ENCODE measurements at places on chromosomes 11 and 22. TPM values are rescaled to one million over a fixed set of nuclear protein-coding genes. Genes with fewer than 3 reads are reported as not detected.
A peak's percentile ranks its signal among the peaks of the same experiment; 100 is the strongest.

Gene TESMIN
- 0.98 TPM for total RNA-seq

GRCh38 chr11:73072935-73073481 is 69.1 kb downstream of the FCHSD2 start:
- no peaks in the 10 kb centered on the region for H3K27me3 ChIP-seq
- H3K36me3 ChIP-seq, result peaks cover 8% of the 10 kb centered on the region
- H3K27ac ChIP-seq, result peak overlapping the region; percentile 69
- H3K4me1 ChIP-seq, result peaks cover 47% of the 10 kb centered on the region
- no peak for DNase-seq
- peak overlapping the region; percentile 66 for H3K4me3 ChIP-seq

Gene RAB36
- total RNA-seq, result 2.1 TPM

DNA sequence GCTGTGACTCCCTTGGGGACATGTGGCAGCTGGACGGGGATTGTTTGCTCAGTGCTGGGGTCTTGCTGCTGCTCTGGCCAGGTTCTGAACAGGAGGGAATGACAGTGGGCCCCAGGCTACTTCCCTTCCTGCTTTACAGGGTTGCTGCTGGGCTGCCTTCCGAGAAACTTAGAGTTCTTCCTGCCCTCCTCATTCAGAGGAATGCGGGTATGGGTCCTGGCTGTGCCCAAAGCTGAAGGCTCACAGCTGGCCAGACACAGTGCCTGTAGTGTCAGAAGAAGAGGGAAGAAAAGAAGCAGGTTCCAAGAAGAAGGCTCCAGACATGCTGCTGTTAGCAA is 108.3 kb upstream of the PARVA start:
- DNase-seq, result no peak
- H3K4me3 ChIP-seq, result no peak overlapping the region
- no peaks in the 10 kb centered on the region for H3K27me3 ChIP-seq
- no peaks in the 10 kb centered on the region for H3K4me1 ChIP-seq
- no peak overlapping the region for H3K27ac ChIP-seq

DNA sequence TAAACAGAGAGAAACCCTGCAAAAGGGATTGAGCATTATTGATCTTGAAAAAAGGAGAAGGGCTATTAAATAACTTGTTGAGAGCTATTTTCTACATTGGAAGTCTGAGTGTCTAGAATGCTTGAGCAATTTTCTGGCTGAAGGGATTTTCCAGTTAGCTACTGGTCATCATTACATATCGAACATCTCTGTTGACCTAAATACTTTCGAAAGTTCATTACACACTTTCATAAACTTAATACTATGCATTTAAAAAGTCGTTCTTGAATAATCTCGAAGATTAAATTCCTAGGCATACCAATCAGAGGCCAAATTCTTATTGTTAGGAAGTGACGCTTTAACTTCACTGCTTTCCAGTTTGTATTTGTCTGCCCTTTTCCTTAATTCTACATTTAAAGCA is 13.7 kb downstream of the ETS1 start:
- no peaks in the 10 kb centered on the region for H3K36me3 ChIP-seq
- H3K4me3 ChIP-seq, result no peak overlapping the region
- H3K27ac ChIP-seq, result no peak overlapping the region
- peaks cover 20% of the 10 kb centered on the region for H3K4me1 ChIP-seq

Gene TALDO1
- total RNA-seq, result 201 TPM

DNA sequence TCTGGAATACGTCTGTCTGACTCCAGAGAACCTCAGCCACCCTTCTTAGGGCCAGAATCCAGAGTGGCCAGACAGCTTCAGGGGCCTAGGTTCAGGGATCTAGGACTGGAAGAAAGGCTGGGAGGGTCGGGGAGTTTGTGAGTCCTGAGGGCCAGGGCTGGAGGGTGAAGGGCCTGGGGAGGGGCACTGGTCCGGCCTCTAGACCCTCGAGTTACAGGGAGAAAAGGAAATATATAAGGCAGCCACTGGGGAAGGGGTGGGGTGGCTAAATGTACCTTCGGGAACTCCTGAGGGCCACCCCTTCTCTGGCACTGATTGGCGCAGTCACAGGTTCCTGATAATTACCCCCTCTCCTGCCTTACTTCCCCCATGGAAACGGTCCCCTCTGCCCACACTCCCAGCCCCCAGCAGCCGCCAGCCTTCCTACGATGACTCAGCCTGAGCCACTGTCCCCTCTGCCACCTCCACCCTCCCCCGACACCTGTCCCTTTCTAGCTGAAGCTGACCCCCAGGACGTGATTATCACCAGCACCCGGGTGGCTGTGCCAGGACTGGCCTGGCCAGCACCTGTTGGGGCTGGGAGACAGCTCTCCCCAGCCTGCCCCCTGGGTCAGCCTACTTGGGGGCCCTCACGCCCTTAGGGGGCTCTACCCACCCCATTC is 26.4 kb downstream of the MB start:
- DNase-seq, result no peak
- no peak overlapping the region for H3K4me3 ChIP-seq
- H3K27ac ChIP-seq, result no peak overlapping the region
- no peaks in the 10 kb centered on the region for H3K4me1 ChIP-seq
- H3K27me3 ChIP-seq, result peaks cover 5% of the 10 kb centered on the region
- no peaks in the 10 kb centered on the region for H3K36me3 ChIP-seq

Gene FGF4
- not detected for total RNA-seq

DNA sequence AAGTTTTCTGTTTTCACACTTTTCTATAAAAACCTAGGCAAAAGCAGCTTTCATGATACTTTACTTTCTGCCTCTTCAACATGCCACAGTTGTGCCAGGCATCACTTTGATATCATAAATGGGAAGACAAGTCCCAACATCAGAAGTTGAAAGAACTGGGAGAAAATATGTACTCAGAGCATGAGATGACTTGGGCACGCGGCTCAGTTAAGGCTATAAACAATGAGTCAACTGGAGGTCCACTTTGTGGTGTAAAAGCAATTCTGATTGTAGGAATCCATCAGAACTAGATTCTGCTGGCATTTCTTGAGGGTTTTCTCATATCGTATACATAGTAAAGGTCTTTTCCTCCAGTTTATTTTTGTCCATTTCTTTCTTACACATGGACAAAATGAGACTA is 109.7 kb upstream of the USP47 start:
- H3K4me1 ChIP-seq, result no peaks in the 10 kb centered on the region
- H3K27me3 ChIP-seq, result peaks cover 20% of the 10 kb centered on the region
- H3K4me3 ChIP-seq, result no peak overlapping the region
- H3K27ac ChIP-seq, result no peak overlapping the region

- DNase-seq, result no peak
- no peak overlapping the region for H3K27ac ChIP-seq
- H3K36me3 ChIP-seq, result no peaks in the 10 kb centered on the region
- H3K4me3 ChIP-seq, result no peak overlapping the region
Measured at GRCh38 chr11:19537803-19538453, 174.7 kb upstream of the NAV2 start.

GRCh38 chr11:65611028-65611757 is 2.8 kb downstream of the MAP3K11 start:
- H3K27me3 ChIP-seq, result no peaks in the 10 kb centered on the region
- DNase-seq, result no peak
- peaks cover 27% of the 10 kb centered on the region for H3K4me1 ChIP-seq
- peak overlapping the region; percentile 87 for H3K27ac ChIP-seq
- peak overlapping the region; percentile 27 for H3K4me3 ChIP-seq

Gene PKP3
- not detected for total RNA-seq

GRCh38 chr11:126113963-126114362 is 51.3 kb upstream of the CDON start:
- no peaks in the 10 kb centered on the region for H3K27me3 ChIP-seq
- H3K4me1 ChIP-seq, result no peaks in the 10 kb centered on the region
- no peak overlapping the region for H3K4me3 ChIP-seq
- no peak overlapping the region for H3K27ac ChIP-seq
- DNase-seq, result no peak
- H3K36me3 ChIP-seq, result no peaks in the 10 kb centered on the region

GRCh38 chr11:112292785-112293407 is 32.2 kb upstream of the PLET1 start:
- H3K4me3 ChIP-seq, result no peak overlapping the region
- peaks cover 20% of the 10 kb centered on the region for H3K4me1 ChIP-seq
- H3K27ac ChIP-seq, result no peak overlapping the region
- peaks cover 9% of the 10 kb centered on the region for H3K27me3 ChIP-seq

GRCh38 chr11:2555336-2555735 is 110.5 kb downstream of the KCNQ1 start:
- peak; percentile 32 for DNase-seq
- no peak overlapping the region for H3K4me3 ChIP-seq
- no peaks in the 10 kb centered on the region for H3K4me1 ChIP-seq
- H3K27me3 ChIP-seq, result peaks cover 8% of the 10 kb centered on the region

DNA sequence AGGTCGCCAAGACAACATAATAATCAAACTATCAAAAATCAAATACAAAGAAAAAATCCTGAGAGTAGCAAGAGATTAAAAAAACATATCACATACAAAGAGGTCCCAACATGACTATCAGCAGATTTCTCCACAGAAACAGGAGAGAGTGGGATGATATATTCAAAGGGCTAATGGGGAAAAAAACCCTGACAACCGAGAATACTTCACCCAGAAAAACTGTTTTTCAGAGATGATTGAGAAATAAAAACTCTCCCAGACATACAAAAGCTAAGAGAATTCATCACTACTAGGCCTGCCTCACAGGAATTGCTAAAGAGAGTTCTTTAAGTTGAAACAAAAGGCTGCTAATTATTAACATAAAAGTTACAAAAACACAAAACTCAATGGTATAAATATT is 108.1 kb downstream of the EFCAB6 start:
- H3K4me3 ChIP-seq, result no peak overlapping the region
- peaks cover 20% of the 10 kb centered on the region for H3K36me3 ChIP-seq
- no peak overlapping the region for H3K27ac ChIP-seq
- H3K27me3 ChIP-seq, result peaks cover 25% of the 10 kb centered on the region
- DNase-seq, result no peak
- H3K4me1 ChIP-seq, result no peaks in the 10 kb centered on the region

- no peaks in the 10 kb centered on the region for H3K27me3 ChIP-seq
- DNase-seq, result no peak
- no peaks in the 10 kb centered on the region for H3K36me3 ChIP-seq
Measured at GRCh38 chr22:24583221-24584165, 9.4 kb downstream of the LRRC75B start.

Gene OR5T1
- not detected for total RNA-seq

Gene CCDC116
- total RNA-seq, result 2.0 TPM

DNA sequence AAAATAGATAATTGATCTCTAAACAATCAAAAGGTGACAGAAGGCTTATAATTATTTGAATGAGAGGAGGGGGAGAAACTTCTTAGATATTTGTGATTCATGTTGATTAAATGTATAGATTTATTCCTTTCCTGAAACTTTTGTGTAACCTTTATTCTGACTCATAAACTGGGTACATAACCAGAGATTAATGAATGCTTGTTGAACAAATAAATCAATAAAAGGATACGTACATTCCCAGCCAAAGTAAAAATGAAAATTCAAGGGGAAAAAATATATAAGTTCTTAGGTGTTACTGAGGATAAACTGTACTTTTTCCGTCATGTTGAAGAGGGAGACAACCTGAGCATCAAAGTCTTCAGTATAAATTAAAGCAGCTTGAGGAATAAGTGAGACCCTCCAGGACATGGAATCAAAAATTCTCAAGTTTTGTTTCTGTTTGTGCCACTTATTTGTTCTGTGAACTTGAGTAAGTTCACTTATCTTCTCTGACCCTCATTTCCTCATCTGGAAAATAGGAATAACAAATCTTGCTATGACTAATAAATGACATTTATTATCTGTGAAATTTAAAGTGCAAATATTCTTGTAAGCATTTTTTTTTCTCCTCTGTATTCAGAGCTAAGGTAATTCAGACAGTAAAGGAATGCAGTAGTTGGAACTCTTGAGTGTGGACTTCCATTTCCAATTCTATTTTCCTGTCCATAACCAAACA is 195.4 kb downstream of the METTL15 start:
- no peaks in the 10 kb centered on the region for H3K27me3 ChIP-seq
- H3K4me3 ChIP-seq, result no peak overlapping the region
- H3K27ac ChIP-seq, result no peak overlapping the region

Gene OR2AT4
- not detected for total RNA-seq

Gene BTG4
- not detected for total RNA-seq

GRCh38 chr11:11372461-11372860 is 19.4 kb upstream of the CSNK2A3 start:
- no peaks in the 10 kb centered on the region for H3K4me1 ChIP-seq
- no peaks in the 10 kb centered on the region for H3K36me3 ChIP-seq
- H3K4me3 ChIP-seq, result no peak overlapping the region
- peaks cover 6% of the 10 kb centered on the region for H3K27me3 ChIP-seq

Gene FGF19
- not detected for total RNA-seq

DNA sequence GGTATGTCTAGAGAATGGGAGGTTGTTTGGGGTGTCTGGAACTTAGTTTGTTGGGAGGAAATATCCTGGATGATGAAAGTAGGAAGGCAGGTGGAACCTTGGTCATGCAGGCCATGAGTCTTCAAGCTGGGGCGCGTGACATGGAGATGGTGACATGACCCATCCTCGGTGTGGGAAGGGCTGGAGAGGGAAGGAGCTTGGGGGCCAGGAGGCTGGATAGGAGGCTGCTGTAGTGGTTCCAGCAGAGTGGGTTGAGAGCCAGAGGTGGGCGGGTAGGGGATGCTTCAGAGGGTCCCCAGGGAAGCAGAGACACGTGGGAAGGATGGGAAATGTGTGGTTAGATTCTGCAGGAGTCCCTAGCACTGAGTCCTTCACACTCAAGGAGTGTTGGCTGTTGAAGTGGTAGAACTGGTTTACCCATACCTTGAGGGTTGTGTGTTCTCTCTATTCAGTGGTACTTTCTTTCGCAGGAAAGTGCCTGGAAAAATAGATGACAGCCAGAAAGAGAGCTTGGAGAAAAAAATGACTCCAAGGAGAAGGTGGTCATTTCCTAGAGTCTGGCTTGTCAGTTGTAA is 56.8 kb downstream of the LDLRAD3 start:
- H3K36me3 ChIP-seq, result no peaks in the 10 kb centered on the region
- DNase-seq, result no peak
- H3K4me3 ChIP-seq, result no peak overlapping the region
- peaks cover 12% of the 10 kb centered on the region for H3K27me3 ChIP-seq
- no peaks in the 10 kb centered on the region for H3K4me1 ChIP-seq

DNA sequence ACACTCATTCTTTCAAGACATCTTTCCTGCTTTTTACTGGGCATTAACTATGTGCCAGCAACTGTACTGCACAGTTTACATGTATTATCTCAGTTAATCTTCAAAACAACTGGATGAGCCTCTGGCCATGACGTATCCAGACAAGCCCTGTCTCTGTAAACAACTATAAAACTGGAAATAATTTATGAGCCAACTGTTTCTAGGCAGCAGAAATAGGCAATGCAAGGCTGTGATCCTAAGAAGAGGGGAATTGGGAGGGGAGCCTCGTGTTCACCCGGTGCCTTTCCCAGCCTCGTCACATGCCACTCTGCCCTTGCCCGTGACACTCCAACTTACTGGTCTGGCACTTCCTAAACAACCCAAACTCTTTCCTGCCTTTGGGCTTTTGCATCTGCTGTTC is 82.8 kb downstream of the FBXO7 start:
- H3K36me3 ChIP-seq, result no peaks in the 10 kb centered on the region
- H3K27me3 ChIP-seq, result peaks cover 17% of the 10 kb centered on the region
- H3K4me3 ChIP-seq, result no peak overlapping the region
- H3K27ac ChIP-seq, result no peak overlapping the region
- no peak for DNase-seq

Gene PVALB
- total RNA-seq, result not detected

Gene FAM111B
- 26.7 TPM for total RNA-seq

GRCh38 chr11:100647861-100648260 is 39.2 kb upstream of the ARHGAP42 start:
- peaks cover 32% of the 10 kb centered on the region for H3K27me3 ChIP-seq
- H3K36me3 ChIP-seq, result peaks cover 16% of the 10 kb centered on the region
- DNase-seq, result no peak
- H3K27ac ChIP-seq, result no peak overlapping the region
- no peak overlapping the region for H3K4me3 ChIP-seq

Gene BEST1
- total RNA-seq, result 1.9 TPM
